ENCODE measurements at places on chromosomes 2 and 18. TPM values are rescaled to one million over a fixed set of nuclear protein-coding genes. Genes with fewer than 3 reads are reported as not detected.

DNA sequence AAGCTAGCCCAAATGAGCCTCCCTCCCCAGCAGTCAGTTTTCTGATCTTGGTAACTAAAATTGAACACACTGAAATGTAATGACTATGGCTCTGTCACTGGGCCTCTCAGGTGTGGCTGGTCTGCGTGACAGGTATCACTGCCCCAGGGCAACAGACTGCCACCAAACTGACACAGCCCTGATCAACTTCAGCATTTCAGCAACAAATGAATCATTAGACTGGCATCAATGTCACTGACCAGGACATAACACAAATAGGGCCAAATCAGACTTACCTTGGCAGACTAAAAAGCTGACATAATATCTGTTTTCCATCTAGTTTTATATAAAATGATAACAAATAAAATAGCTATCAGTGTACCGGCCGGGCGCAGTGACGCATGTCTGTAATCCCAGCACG lies 290.8 kb upstream of the CHAC2 start:
- no peaks in the 10 kb centered on the region for H3K4me1 ChIP-seq
- H3K27ac ChIP-seq, result no peak overlapping the region
- peaks cover 5% of the 10 kb centered on the region for H3K27me3 ChIP-seq
- H3K36me3 ChIP-seq, result no peaks in the 10 kb centered on the region

GRCh38 chr2:233565685-233566140 lies 869 bp downstream of the USP40 start:
- H3K4me3 ChIP-seq, result peak overlapping the region; percentile 98
- peaks cover 6% of the 10 kb centered on the region for H3K36me3 ChIP-seq
- DNase-seq, result no peak

DNA sequence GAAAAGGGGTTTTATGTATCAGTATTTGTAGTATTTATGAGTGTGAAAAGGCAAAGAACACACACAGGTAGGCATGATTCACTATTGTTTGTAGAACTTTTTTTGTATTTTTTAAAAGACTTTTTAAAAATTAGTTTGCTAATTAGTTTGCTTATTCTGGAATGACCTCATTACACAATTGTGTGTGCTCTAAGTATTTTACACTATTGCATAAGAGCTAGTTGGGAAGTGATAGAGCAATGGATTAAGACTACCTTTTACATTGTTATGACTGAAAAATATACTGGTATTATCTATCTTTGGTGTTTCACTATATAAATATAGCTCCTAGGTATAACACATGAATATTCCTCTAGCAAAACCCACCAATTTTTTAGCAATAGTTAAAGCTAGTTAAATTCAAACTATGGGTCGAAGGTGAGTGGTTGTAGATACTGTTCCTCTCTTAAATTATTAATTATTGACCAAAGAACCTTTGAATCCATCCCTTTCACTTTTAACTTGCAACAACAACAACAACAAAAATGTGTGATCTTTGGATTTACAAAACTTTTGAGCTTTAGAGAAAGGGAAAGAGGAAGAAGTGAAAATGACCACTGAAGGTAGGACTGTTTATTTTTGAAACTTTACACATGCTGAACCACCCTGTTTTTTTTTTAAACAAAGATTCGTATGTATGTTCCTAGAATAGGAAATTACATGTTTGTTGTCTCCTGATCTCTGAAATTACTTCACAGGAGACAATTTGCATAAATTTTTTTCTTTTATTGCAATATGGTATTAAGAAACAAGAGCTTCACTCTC lies 18.7 kb downstream of the ITPRID2 start:
- no peak for DNase-seq
- no peak overlapping the region for H3K27ac ChIP-seq
- H3K4me3 ChIP-seq, result no peak overlapping the region
- peaks cover 3% of the 10 kb centered on the region for H3K4me1 ChIP-seq
- no peaks in the 10 kb centered on the region for H3K27me3 ChIP-seq

- H3K36me3 ChIP-seq, result no peaks in the 10 kb centered on the region
- H3K4me3 ChIP-seq, result no peak overlapping the region
- no peaks in the 10 kb centered on the region for H3K4me1 ChIP-seq
- no peak overlapping the region for H3K27ac ChIP-seq
- no peak for DNase-seq
Measured at GRCh38 chr2:70670626-70671025, 97.4 kb downstream of the ADD2 start.

DNA sequence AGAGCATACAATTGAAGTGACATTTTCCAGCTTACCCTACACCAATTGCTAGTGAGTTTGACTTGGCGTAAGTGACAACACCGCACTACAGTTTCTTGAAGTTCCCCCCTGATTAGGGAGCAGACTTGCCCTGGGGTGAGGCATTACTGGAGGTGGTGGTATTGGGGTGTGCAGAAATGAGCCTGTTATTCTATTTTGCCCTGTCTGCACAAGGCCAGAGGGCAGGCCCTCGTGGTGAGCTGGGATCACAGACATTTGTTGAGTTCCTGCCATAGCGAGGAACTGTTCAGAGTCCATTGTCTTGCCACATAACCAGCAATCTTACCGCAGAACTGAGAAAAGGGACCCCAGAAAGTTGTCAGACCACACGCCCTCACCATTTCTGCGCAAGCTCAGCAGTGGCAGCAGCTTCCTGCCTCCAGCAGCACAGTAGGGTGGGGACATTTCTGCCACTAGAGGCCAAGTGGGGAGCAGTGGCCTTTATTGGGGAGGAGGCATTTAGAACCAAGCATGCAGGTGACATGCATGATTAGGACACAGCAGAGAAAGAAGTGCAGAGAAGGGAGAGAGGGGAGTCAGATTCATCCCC lies 103.6 kb upstream of the BCL2L11 start:
- H3K27me3 ChIP-seq, result peaks cover 25% of the 10 kb centered on the region
- no peaks in the 10 kb centered on the region for H3K36me3 ChIP-seq
- no peaks in the 10 kb centered on the region for H3K4me1 ChIP-seq
- DNase-seq, result no peak

- no peak overlapping the region for H3K4me3 ChIP-seq
- no peaks in the 10 kb centered on the region for H3K27me3 ChIP-seq
- H3K27ac ChIP-seq, result no peak overlapping the region
- H3K36me3 ChIP-seq, result peaks cover 82% of the 10 kb centered on the region
Measured at GRCh38 chr2:239148495-239149200, 252.2 kb downstream of the HDAC4 start.

GRCh38 chr18:48855422-48856377 lies 95.1 kb downstream of the SMAD7 start:
- H3K4me1 ChIP-seq, result peaks cover 57% of the 10 kb centered on the region
- no peaks in the 10 kb centered on the region for H3K36me3 ChIP-seq
- DNase-seq, result peak; percentile 61
- no peak overlapping the region for H3K4me3 ChIP-seq
- H3K27me3 ChIP-seq, result no peaks in the 10 kb centered on the region

DNA sequence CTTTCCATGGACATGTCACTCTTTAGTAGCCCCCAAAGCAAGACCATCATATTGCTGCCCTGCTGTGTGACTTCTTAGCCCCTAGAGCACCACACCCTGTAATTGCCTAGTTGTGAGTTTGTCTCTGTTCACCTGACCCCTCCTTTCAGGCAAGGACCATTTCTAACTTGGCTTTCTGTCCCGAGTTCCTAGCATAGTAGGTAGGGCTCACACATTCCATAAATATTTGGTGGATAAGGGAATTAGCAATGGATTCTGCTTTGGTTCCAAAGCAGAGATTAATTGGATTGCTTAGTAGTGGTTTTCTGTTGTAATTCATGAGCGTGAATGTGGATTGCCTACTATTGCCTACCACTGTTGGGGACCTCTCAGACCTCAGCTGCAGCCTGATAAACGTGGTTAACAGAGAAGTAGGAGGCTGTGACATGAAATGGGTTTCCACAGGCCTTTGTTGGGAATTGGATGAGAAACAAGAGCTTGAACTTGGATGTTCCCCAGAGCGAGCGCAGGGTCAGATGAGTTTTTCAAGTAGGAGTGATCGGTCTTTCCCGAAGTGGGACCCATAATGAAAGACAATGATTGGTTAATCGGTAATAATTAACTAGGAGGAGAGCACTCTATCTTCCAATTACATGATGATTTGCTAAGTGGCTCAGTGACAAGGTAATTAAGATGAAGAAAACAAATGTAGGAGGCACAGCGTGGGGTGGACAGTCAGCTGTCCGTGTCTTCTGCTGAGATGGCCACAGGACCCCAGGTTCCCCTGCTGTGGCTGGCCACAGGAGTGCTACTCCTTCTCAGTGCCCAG lies 13.4 kb upstream of the UGT1A1 start:
- H3K36me3 ChIP-seq, result no peaks in the 10 kb centered on the region
- H3K4me1 ChIP-seq, result no peaks in the 10 kb centered on the region
- DNase-seq, result no peak
- no peak overlapping the region for H3K4me3 ChIP-seq
- H3K27me3 ChIP-seq, result peaks cover 21% of the 10 kb centered on the region

DNA sequence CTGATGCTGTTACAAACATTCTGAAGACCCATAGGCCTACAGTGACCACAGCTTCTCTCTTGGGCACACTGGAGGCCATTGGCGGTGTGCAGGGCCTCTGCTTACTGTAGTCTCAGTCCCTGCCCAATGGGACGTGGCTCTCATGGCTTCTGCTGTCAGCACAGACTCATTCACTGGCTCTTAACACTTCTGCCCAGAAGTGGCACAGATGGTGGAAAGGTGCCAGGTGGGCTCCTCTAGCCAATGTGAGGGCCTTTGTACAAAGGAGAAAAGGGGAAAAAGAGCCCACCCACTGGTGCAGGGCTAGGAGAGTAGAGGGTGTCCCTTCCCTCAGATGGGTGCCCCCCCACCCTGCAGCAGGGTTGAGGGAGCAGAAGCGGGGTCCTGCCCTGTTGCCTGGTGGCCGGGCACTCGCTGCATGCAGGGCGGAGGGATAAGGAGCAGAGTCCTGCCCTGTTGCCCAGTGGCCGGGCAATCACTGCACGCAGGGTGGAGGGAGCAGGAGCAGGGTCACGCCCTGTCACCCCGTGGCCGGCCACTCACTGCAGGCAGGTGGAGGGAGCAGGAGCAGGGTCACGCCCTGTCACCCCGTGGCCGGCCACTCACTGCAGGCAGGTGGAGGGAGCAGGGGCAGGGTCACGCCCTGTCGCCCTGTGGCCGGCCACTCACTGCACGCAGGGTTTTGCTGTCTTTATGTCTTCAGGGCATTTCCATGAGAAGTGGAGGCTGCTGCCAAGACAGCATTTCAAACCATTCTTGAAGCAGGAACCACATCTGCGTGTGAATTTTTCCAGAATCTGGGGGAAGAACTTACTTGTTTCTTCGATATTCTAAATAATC lies 20.0 kb downstream of the LRRFIP1 start:
- H3K27me3 ChIP-seq, result peaks cover 20% of the 10 kb centered on the region
- no peaks in the 10 kb centered on the region for H3K4me1 ChIP-seq
- no peak overlapping the region for H3K27ac ChIP-seq

DNA sequence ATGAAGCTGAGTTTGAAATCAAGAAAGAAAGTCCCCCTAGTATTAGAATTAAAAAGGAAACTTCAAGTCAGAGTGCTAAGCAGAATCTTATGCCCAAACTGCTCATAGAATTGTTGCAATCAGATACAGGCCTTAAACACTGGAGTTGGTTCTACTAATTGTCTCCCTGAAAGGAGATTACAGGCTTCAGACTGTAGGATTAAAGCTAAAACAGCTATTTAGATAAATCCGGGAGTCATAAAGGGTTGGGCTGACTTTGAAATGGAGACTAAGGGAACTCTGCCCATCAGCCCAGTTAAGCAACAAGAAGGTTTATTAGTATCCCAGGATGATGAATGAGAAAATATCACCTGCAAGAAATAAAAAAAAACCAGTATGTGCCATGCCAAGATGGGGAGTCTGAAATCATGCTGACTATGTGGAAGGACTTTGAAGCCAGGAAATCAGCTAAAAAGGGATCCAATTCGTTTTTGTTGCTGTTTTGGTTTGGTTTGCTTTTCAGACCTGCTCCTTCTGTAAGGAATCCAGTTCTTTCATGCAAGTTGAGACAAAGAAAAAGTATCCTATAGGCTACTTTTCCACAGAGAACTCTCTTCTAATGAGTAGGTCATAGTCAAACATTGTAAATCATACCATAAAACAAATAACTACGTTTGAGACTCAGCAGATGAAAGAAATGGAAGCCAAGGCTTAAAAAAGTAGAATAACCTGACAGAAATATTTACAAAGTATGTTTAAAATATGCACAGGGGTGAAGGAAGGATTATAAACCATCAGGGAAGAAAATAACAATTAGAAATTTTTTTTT lies 37.6 kb upstream of the MSTN start:
- H3K4me1 ChIP-seq, result no peaks in the 10 kb centered on the region
- H3K36me3 ChIP-seq, result no peaks in the 10 kb centered on the region
- no peak overlapping the region for H3K27ac ChIP-seq
- H3K4me3 ChIP-seq, result no peak overlapping the region

GRCh38 chr18:14085770-14086457 lies 46.3 kb downstream of the ZNF519 start:
- H3K4me1 ChIP-seq, result no peaks in the 10 kb centered on the region
- H3K4me3 ChIP-seq, result no peak overlapping the region
- H3K27me3 ChIP-seq, result no peaks in the 10 kb centered on the region
- H3K27ac ChIP-seq, result no peak overlapping the region

- H3K27ac ChIP-seq, result peak overlapping the region; percentile 98
- peak; percentile 72 for DNase-seq
- no peaks in the 10 kb centered on the region for H3K36me3 ChIP-seq
- no peaks in the 10 kb centered on the region for H3K27me3 ChIP-seq
- peaks cover 72% of the 10 kb centered on the region for H3K4me1 ChIP-seq
Measured at GRCh38 chr2:29010946-29011345, 29.8 kb downstream of the TOGARAM2 start.

DNA sequence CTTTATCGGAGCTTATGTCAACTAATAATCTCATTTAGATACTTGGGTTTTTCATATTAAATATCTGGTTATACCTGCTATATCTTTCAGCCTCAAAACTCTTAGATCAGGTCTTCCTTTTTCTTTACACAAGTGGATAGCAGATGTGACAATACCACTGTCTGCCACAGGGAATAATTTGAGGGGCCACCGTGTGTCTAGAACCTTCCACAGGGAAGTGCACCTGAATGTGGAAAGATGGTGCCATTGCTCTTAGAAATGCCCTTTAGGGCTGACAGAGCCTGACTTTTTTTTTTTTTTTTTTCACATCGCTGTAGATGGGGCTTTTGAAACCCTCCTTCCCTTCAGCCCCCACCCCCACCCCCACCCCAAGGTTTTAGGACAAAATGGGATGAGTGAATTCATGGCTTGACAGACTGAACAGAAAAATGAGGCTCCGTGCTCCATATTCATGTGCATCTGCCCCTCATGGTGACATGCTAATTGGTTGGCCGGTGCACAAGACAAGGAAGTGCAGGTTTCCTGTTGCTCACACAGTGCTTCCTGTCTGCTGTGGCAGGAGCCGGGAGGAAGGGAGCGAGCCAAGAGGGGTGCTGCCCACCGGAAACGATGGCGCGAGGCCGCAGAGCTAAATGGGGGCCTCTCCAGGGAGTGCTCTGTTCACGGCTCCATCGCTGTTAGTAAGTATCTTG lies 246.0 kb downstream of the LDLRAD4 start:
- H3K4me3 ChIP-seq, result peak overlapping the region; percentile 83
- H3K27ac ChIP-seq, result peak overlapping the region; percentile 82
- H3K36me3 ChIP-seq, result peaks cover 19% of the 10 kb centered on the region

GRCh38 chr2:127637236-127637630 lies 8.7 kb upstream of the GPR17 start:
- H3K27ac ChIP-seq, result no peak overlapping the region
- H3K4me1 ChIP-seq, result peaks cover 41% of the 10 kb centered on the region
- no peak overlapping the region for H3K4me3 ChIP-seq
- no peaks in the 10 kb centered on the region for H3K36me3 ChIP-seq
- no peak for DNase-seq

SLC4A3 gene
- total RNA-seq, result not detected

KLHL41 gene
- total RNA-seq, result not detected

FECH gene
- 18.1 TPM for total RNA-seq

IL1F10 gene
- not detected for total RNA-seq

OSBPL6 gene
- total RNA-seq, result 0.78 TPM

HOXD13 gene
- not detected for total RNA-seq

All from activated CD4-positive, alpha-beta memory T cell treated with anti-CD3 and anti-CD28 coated beads, Interleukin-2, amount 10 ng/mL, durations not matched to agents 7 days and 5 days (primary cell).